ENCODE measurements at places on chromosomes 7 and 10. TPM values are rescaled to one million over a fixed set of nuclear protein-coding genes. Genes with fewer than 3 reads are reported as not detected.

TMEM26 gene
- total RNA-seq, result 0.24 TPM

DNA sequence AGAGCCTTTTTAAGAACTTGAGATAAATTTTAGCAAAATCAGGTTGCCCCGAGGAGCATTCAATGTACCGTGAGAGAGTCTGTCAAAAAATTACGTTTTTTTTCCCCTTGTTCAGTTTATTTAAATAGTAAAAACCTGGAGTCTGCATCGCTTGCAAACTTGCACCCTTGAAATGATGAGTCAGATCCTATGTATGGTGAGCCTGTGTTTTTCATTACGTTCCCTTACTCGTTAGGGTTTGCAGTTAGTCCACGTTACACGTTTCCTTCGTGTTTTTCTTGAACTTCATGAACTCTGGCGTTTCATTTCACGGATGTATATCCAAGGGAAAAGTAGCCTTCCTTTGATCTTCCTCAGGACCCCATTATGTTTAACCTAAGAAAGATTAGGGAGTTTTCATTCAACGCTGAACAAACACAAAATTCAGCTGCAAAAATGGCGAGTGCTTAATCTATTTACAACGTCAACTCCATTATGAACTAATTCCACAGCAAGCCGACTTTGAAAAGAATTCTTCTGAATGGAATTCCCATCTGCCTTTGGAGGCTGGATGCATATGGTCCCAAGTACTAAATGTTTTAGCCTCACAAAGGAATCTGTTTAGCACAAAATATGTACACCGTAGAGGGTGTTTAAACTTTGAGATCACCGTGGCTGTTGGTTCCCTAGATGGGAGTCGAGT, 182.4 kb downstream of the MYOF start:
- no peak overlapping the region for H3K4me3 ChIP-seq
- no peaks in the 10 kb centered on the region for H3K27me3 ChIP-seq
- no peak for DNase-seq
- no peak overlapping the region for H3K27ac ChIP-seq

NPTX2 gene
- total RNA-seq, result 15.2 TPM

PNLIPRP1 gene
- 4,467 TPM for total RNA-seq

DNA sequence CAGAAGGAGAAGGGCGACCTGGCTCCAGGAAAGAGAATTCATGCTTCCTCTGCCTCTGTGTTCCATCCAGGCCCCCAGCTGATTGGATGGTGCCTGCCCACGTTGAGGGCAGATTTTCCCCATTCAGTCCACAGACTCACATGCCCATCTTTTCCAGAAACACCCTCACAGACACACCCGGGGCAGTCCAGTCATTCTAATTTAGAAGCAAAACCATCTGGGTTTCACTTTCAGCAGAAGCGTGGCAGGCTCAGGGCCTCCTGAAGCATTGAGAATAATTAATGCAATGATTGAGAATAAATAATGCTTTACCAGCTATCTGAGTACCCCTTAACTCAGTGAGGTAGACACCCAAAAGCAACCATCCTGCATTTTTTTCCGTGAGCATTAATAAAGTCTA, 30.2 kb upstream of the CREB5 start:
- H3K27ac ChIP-seq, result no peak overlapping the region
- no peaks in the 10 kb centered on the region for H3K36me3 ChIP-seq
- H3K4me3 ChIP-seq, result no peak overlapping the region
- no peaks in the 10 kb centered on the region for H3K4me1 ChIP-seq
- no peaks in the 10 kb centered on the region for H3K27me3 ChIP-seq

AQP1 gene
- total RNA-seq, result 256 TPM

- peak overlapping the region; percentile 92 for H3K27ac ChIP-seq
- H3K27me3 ChIP-seq, result no peaks in the 10 kb centered on the region
- peaks cover 12% of the 10 kb centered on the region for H3K4me1 ChIP-seq
- peak; percentile 76 for DNase-seq
These were observed 1.2 kb upstream of the SGMS1 start for GRCh38 chr10:50624866-50625501.

GRCh38 chr7:138864667-138865066, 66.7 kb upstream of the ATP6V0A4 start:
- H3K36me3 ChIP-seq, result peaks cover 41% of the 10 kb centered on the region
- H3K27me3 ChIP-seq, result no peaks in the 10 kb centered on the region
- no peak overlapping the region for H3K27ac ChIP-seq
- DNase-seq, result no peak

CROT gene
- total RNA-seq, result 2.2 TPM

EGR2 gene
- total RNA-seq, result 0.44 TPM

GRCh38 chr10:3836222-3836820, 51.3 kb upstream of the KLF6 start:
- H3K27ac ChIP-seq, result no peak overlapping the region
- DNase-seq, result no peak
- H3K4me1 ChIP-seq, result peaks cover 2% of the 10 kb centered on the region

NEUROG3 gene
- total RNA-seq, result not detected

- H3K27ac ChIP-seq, result no peak overlapping the region
- no peaks in the 10 kb centered on the region for H3K27me3 ChIP-seq
- no peaks in the 10 kb centered on the region for H3K36me3 ChIP-seq
- no peak overlapping the region for H3K4me3 ChIP-seq
- DNase-seq, result no peak
These were observed 47.9 kb upstream of the STK17A start for GRCh38 chr7:43535031-43535451.

- DNase-seq, result peak; percentile 60
- H3K27me3 ChIP-seq, result no peaks in the 10 kb centered on the region
- H3K36me3 ChIP-seq, result no peaks in the 10 kb centered on the region
- no peak overlapping the region for H3K4me3 ChIP-seq
- no peak overlapping the region for H3K27ac ChIP-seq
- H3K4me1 ChIP-seq, result no peaks in the 10 kb centered on the region
These were observed 11.3 kb upstream of the SAMD8 start for GRCh38 chr10:75099952-75100763.

- H3K27me3 ChIP-seq, result no peaks in the 10 kb centered on the region
- H3K4me3 ChIP-seq, result no peak overlapping the region
- no peak overlapping the region for H3K27ac ChIP-seq
- no peak for DNase-seq
- H3K4me1 ChIP-seq, result no peaks in the 10 kb centered on the region
These were observed 1.7 kb downstream of the MMP21 start for GRCh38 chr10:125773687-125774543.

NKX1-2 gene
- not detected for total RNA-seq

- no peaks in the 10 kb centered on the region for H3K36me3 ChIP-seq
- H3K4me1 ChIP-seq, result no peaks in the 10 kb centered on the region
- no peak overlapping the region for H3K4me3 ChIP-seq
- DNase-seq, result no peak
These were observed 77.8 kb upstream of the LRRC17 start for GRCh38 chr7:102834999-102835398.

- no peak overlapping the region for H3K4me3 ChIP-seq
- peak overlapping the region; percentile 75 for H3K27ac ChIP-seq
- H3K27me3 ChIP-seq, result no peaks in the 10 kb centered on the region
- DNase-seq, result no peak
- H3K36me3 ChIP-seq, result no peaks in the 10 kb centered on the region
- H3K4me1 ChIP-seq, result peaks cover 33% of the 10 kb centered on the region
These were observed 86.5 kb upstream of the NPVF start for GRCh38 chr7:25314731-25315267.

DNA sequence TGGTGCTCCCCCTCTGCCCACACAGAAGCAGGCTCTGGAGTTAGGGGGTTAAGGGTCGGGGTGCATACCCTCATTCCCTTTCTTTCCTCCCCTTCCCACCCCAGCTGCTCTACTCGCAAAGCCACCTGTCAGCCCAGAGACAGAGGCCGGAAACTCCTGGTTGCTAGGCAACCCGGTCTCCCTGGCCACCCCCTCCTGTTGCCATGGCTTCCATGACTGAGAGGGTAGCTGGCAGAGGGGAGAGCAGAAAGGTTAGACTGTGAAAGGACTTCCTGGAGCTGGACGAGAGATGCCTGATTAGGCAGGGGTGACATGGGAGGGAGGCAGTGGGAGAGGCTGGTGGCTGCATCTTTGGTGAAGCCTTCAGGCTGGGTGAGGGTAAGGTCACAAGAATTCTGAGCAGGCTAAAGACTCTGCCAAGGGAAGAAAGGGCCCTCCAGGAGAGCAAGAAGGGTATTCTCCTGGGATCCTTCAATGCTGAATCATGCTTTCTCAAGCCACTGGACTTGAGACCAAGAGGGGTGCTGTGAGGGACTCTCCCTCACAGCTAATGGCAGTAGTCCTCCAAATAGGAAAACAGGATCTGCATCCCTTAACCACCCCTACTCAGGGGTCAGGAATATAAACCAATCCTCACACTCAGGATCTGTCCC, 5.4 kb downstream of the PSD start:
- no peaks in the 10 kb centered on the region for H3K27me3 ChIP-seq
- no peak for DNase-seq
- H3K27ac ChIP-seq, result no peak overlapping the region
- H3K4me3 ChIP-seq, result no peak overlapping the region
- H3K4me1 ChIP-seq, result no peaks in the 10 kb centered on the region
- no peaks in the 10 kb centered on the region for H3K36me3 ChIP-seq
